Activated naive CD8-positive, alpha-beta T cell treated with anti-CD3 and anti-CD28 coated beads for 36 hours (primary cell): ENCODE measurements at places on chromosomes 11 and 22.

DNA sequence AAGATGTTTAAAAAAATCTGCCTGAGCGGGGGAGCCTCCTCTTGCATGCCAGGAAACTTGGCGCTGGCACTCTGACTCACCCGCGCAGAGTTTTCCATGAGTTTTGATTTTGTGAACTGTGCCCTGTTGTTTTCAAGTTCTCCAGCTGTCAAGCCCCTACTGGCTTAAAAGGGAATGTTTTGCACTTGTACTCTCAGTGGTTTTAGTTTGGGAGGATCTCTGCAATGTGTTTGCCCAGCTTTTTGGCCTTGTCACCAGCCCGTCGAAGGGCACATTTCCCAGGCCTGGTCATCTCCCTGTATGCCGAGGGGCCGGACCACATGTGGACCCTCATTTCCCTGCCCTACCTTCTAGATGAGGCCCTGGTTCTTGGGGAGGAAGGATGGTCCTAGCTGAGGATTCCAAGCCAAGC, 12.2 kb downstream of the MRGPRF start:
- no peak for DNase-seq

DNA sequence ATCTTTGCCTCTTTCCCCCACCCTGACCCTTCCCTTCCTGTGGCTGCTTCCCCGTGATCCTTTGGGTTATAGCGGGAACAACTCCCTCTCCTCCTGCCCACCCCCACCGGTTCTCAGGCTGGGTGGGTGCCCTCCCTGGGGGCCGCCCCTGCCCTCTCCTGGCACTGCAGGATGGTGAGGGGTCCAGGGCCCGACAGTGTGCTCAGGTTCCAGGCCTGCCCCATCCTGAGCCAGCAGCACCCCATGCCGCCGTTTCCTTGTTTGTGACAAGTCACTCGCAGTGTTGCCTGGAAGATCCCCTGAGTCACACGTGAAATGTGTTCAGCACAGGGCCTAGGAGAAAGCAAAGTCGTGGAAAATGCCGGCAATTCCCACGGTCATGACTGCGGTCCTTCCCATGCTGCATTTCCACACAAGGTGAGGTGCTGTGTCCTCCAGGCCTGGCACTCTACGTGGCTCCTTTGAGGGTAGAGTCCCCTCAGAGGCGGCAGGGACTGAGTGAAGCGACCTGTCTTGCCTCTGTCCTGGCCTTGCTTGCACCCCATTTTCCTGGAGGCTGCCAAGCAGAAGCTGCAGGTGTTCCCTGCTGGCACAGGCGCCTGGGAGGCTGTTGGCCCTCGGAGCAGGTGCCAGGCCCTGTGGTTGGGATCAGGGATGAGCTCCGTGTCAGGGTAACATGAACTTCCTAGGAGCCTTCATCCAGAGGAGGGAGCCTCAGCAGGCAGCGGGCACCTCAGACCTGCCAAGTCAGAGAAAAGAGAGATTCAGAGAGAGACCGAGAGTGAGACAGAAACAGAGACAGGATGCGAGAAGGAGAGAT, 80.5 kb upstream of the LINC01488 start:
- DNase-seq: no peak

GRCh38 chr11:12272821-12273617, 104.4 kb upstream of the PARVA start:
- DNase-seq: no peak

DNA sequence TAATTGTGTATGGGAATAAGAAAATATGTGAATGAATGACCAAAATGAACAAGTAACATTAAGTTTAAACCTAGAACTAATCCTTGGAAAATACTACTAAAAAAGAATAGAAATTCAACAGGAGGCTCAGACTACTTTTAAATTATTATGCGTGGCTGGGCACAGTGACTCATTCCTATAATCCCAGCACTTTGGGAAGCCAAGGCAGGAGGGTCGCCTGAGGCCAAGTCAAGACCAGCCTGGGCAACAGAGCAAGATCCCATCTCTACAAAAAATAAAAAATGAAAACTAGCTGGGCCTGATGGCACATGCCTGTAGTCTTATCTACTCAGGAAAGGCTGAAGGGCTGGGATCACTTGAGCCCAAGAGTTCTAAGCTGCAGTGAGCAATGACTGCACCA, 85.4 kb upstream of the CLNS1A start:
- DNase-seq: no peak

DNA sequence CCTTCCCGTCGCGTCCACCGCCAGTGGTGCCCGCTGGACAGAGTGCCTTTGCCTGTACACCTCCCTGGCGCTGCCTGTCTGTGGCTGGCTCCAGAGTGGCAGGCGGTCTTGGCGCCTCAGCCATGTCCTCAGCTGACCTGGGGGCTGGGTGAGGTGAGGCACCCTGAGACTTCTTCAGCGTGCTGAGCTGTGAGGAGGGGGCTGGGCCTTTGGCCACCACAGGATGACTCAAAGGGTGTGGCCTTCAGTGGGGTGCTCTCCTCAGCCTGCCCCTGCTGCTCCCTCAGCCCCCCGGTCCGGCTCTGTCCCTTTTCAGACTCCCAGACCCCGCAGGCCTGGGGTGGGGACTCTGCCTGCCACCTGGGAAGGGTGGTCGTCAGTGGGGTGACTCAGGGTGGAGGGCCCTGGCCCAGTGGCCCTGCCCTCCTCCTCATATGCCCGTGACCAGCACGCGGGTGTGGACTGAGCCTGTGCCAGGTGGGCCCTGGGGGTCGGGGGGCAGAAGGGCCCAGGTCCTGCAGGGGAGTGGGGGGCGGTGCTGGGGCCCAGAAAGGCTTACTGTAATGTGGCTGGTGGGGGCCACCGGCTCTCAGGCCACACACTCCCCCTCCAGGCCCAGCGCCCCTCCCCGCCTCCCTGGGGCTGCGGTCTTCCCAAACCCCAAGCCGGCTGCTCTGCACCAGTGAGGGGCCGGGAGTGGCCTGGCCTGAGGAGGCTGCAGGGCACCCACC, 15.9 kb downstream of the CRELD2 start:
- DNase-seq: no peak

GRCh38 chr11:69962152-69962551, 116.0 kb upstream of the ANO1 start:
- no peak for DNase-seq

DNA sequence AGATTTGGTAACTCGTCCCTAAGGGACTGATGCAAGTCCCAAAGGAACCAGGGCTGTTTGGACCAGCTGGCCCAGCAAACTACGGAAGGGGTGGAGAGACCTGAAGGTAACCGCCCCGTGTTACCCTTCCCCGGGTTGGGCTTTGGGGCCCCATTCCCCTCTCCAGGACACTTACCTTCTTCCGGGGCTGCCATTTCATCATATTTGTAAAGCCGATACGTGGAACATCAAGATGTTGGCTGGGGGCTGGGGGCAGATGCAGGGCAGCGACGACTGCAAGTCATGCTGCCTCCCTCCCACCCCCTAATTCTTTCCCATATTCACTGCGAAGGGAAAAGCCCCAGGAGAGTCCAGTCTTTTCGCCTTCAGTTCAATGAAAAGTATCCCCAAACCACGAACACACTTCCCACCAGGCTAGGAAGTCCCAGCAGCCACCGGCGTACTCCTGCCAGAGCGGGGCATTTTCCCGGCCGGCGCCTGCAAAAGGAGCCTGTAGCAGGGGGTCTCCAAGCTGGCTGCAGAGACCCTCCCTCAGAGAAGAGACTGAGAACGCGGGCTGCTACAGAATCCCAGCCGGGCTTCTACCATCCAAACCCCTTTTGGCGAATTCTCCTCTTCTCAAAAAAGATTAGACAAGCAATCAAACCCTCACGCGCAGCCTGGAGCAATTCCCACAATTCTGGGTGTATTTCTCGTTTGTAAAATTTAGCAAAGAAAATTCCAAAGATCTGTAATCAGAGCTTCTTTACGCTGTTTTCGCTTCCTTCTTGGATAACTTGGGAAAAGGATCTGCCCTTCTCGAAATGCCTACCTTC, 236.7 kb downstream of the TTC28 start:
- DNase-seq: peak; percentile 4

DNA sequence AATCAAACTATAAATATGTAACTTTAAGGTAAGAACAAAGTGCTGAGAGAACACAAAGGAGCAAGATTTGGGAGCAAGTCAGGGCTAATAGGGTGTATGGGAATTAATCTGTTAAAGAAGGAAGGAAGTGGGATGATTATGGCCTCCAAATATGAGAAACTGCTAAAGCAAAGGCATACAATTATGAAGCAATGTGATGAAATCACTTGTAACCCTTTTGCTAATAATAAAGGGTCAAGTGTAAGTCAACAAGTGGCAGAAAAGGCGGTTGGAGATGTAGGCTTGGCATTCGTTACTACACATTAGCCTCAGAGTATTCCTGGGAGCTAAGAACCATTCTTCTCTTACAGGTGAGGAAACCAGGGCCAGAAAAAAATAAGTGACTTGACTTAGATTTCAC, 1002.3 kb upstream of the TENM4 start:
- DNase-seq: no peak

DNA sequence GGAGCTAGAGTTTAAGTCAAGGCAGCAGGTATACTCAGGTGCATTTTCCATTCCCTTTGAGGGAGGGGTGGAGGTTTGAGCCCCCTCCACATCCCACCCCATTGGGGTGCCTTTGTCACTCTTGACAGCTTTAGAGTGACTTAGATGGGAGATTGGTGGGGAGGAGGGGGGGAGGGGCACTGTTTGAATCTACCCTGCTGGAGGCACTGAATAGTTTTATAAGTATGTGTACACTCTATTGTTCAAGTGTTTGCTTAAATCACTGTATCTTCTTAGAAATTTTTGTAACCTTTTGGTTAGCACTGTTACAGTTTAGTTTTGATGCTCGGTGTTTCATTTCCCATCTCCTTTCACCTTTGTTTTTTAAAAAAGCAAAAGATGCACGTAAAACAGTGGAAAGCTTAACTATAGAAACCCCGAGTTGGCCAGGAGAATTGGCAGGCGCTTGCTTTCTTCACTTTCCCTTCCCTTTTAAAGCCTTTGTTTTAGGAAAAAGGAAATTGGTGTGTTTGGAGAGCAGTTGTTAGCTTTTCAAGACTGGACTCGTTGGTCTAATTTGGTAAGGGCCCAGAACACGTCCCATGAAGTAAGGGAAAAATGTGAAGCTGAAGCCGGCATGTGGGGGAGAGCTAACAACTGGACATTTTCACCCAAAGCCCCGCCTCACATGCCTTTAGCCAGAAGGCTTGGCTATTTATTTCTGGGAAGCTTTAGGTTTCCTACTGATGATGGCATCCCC, 42.8 kb downstream of the TNRC6B start:
- no peak for DNase-seq

DNA sequence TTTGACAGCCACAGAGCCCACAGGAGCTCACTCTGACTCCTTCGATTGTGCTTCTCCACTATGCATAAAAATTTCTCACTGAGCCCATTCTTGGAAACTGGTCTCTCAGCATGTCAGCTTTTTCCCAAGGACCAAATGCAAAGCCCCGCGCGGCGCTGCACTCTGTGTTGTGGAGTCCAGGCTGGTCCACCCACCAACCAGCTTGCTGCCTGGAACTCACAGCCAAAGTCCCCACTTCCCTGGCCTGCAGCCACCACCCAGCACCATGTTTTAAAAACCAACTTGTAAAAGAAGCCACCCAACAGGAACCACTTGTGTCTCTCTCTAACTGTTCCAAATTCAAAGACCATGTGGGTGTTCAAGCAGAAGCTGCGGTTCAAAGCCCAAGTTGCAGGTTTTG, 124.4 kb downstream of the SPATA19 start:
- no peak for DNase-seq

GRCh38 chr22:46478083-46478551, 59.3 kb downstream of the CELSR1 start:
- DNase-seq: no peak

DNA sequence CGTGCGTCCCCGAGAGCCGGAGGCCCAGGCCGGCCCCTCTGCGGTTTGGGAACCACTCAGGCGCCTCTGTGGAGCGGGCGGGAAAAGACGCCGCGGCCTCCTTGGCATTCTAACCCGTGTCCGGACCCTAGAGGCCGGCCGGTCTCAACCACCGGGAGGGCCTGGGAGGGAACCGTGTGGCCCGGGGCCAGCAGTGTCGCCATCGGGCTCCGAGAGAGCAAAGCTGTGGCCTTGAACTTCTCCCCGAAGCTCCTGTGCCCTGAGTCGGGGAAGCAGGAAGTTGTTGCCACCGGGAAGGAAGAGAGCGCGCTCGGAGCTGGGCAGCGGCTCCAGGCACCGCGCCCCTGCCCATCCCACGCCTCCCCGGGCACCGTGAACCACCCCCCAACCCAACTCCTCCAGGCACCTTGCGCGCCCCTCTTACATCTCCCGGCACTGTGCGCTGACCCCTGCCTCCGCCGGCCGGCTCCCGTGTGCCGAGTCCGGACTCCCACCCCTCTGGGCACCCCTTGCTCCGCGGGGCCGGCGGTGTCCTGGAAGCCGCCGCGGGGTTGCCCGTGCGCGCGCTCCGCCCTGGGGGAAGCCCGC, 80.0 kb upstream of the PPARA start:
- DNase-seq: no peak

GRCh38 chr22:50169774-50170341, 673 bp upstream of the PANX2 start:
- DNase-seq: peak; percentile 61

GRCh38 chr22:50568626-50569025, 5.9 kb upstream of the SYCE3 start:
- DNase-seq: no peak

DNA sequence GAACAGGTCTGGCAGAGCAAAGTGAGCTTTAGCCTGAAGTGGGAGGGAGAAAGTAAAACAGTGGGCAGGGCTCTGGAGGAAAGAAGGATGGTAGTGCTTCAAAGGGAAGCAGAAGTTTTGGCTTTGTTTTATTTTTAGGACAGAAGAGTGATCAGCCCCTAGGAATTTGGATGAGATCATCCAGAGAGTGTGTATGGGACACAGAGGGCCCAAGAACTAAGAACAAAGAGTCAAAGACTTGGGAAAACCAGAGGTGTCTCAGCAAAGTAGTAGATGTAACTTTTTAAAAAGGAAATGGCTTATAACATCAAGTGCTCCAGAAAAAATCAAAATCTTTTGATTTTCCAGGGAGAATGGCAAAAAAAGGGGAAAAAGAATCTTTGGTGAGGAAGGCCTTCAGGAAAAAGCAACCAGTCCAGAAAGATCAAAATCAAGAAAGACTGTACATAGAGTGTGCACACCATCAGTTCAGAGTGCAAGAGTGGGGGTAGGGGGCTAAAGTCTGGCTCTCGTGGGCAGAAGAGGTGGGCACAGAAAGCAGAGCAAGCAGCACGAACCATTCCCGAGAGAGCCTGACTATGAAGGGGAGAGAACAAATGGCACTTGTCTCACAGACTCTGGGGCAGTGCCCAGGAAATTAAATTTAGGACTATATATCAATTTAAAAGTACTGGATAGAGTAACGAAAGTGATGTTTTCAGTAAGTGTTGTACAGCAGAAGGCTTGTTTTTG, 30.0 kb downstream of the MAPK1 start:
- DNase-seq: no peak

- DNase-seq: no peak
Measured at GRCh38 chr11:124078591-124078990, 36.7 kb upstream of the VWA5A start.
